ENCODE measurements at places on chromosomes 2 and 18.

DNA sequence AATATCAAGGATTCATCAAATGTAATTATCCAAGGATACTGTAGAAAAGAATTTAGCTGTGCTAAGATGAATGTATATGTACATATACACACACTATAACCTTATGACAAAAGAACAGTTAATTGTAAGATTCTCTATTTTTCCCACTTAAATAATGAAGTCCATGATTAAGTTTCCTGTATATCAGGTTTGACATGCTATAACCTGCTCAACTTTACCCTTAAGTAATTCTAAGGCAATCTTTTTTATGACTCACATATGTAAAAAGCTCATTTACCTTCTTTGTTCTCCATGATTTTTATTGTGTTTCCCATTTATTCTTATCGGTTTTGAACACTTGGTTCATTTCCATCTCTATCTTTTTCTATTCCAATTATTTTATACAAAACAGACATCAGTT, 1213.1 kb upstream of the SLC39A10 start:
- no peaks in the 10 kb centered on the region for H3K36me3 ChIP-seq
- H3K4me1 ChIP-seq: peaks cover 13% of the 10 kb centered on the region
- H3K27me3 ChIP-seq: no peaks in the 10 kb centered on the region
- H3K4me3 ChIP-seq: no peak overlapping the region

DNA sequence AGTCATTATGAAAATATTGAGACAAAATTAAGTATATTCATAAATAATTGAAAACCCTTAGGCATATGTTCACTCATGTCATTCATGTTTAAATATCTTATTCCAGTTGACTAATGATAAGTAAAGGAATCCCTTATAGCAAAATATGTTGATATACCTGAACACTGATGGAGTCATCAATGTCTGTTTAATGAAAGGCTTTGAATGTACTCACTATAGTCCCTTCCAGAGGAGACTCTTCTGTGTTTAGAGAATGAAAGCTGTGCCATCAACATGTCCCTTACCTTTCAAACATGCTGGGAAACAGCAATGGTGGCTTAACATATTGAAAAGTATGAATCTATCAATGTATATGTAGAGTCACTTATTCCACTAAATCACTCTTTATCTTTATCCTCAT, 242.9 kb downstream of the KCNJ3 start:
- no peaks in the 10 kb centered on the region for H3K27me3 ChIP-seq
- H3K36me3 ChIP-seq: no peaks in the 10 kb centered on the region
- no peak for DNase-seq
- H3K27ac ChIP-seq: no peak overlapping the region

GRCh38 chr2:37630301-37630700, 41.1 kb downstream of the CDC42EP3 start:
- no peaks in the 10 kb centered on the region for H3K27me3 ChIP-seq
- H3K36me3 ChIP-seq: no peaks in the 10 kb centered on the region
- DNase-seq: no peak
- peaks cover 25% of the 10 kb centered on the region for H3K4me1 ChIP-seq
- no peak overlapping the region for H3K4me3 ChIP-seq
- no peak overlapping the region for H3K27ac ChIP-seq

GRCh38 chr2:29729401-29729800, 192.0 kb downstream of the ALK start:
- no peak overlapping the region for H3K4me3 ChIP-seq
- no peaks in the 10 kb centered on the region for H3K4me1 ChIP-seq
- no peak overlapping the region for H3K27ac ChIP-seq

DNA sequence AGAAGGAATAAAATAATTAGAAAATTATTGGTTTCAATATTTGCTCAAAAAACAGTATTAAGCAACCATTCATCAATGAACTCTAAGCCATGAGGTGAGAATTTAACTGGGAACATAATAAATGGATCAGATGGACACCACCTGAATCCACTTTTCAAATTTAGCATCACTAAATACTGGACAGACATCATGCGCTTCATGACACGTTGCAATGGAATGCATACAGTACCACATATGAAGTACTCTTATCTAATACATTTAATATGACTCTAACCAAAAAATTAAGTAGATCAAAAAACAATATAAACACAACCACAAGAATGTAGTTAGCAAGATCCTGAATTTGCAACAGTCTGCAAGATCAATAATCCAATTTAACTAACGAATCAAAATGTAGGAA, 76.6 kb downstream of the COBLL1 start:
- H3K36me3 ChIP-seq: no peaks in the 10 kb centered on the region
- no peak for DNase-seq
- peaks cover 3% of the 10 kb centered on the region for H3K4me1 ChIP-seq
- H3K4me3 ChIP-seq: no peak overlapping the region
- H3K27me3 ChIP-seq: no peaks in the 10 kb centered on the region

GRCh38 chr18:49008716-49009115, 58.0 kb upstream of the SMAD7 start:
- DNase-seq: no peak
- no peak overlapping the region for H3K4me3 ChIP-seq
- no peaks in the 10 kb centered on the region for H3K36me3 ChIP-seq
- H3K4me1 ChIP-seq: peaks cover 15% of the 10 kb centered on the region

DNA sequence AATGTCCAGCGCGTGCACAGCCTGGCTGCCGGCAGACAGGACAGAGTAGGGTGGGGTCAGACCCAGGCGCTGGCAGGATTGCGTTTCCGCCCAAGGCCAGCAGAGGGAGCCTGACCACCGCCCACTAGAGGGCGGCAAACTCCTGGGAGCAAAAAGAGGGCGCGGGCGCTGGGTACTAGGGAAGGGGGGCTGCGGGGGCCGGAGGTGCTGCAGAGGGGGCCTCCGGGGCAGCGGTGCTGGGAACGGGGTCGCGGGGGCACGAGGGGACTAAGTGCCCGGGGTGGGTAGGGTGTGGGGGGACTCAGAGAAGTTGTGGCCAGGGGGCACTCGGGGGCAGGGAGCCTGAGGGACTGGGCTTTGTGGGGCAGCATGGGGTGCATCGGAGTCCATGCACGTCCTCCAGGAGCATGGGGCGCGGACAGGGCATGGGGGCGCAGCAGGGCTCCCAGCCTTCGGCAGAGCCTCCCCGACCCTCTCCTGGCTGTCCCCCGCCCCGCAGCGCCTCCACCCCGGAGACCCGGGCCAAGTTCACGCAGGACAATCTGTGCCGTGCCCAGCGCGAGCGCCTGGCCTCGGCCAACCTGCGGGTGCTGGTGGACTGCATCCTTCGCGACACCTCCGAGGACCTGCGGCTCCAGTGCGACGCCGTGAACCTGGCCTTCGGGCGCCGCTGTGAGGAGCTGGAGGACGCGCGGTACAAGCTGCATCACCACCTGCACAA, 3.2 kb downstream of the TEKT4 start:
- no peak overlapping the region for H3K4me3 ChIP-seq
- H3K27me3 ChIP-seq: peaks cover 10% of the 10 kb centered on the region

- H3K4me1 ChIP-seq: peaks cover 9% of the 10 kb centered on the region
- DNase-seq: no peak
- peaks cover under 1% of the 10 kb centered on the region for H3K36me3 ChIP-seq
- H3K27ac ChIP-seq: no peak overlapping the region
Measured at GRCh38 chr2:197450465-197450864, 2.9 kb upstream of the COQ10B start.

DNA sequence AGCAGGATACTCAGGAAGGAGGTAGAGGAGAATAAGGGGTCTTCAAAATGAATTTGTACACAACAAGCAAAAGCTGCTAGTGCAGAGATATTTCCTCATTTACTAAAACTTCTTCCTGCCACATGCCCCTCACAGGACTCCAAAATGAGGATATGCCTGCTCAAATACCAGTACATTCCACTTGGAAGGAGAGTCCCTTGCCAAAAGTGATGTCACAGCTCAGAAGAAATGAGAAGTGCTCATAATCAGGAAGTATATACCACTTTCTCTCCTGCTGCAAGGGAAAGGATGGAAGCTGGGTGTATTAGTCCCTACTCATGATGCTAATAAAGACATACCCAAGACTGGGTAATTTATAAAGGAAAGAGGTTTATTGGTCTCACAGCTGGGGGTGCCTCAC, 87.7 kb upstream of the FSHR start:
- H3K4me1 ChIP-seq: no peaks in the 10 kb centered on the region
- no peaks in the 10 kb centered on the region for H3K36me3 ChIP-seq
- H3K27ac ChIP-seq: no peak overlapping the region
- H3K4me3 ChIP-seq: no peak overlapping the region
- no peaks in the 10 kb centered on the region for H3K27me3 ChIP-seq

GRCh38 chr2:36371070-36371874, 15.7 kb downstream of the CRIM1 start:
- H3K27ac ChIP-seq: peak overlapping the region; percentile 48
- DNase-seq: no peak
- peak overlapping the region; percentile 43 for H3K4me3 ChIP-seq
- H3K36me3 ChIP-seq: peaks cover 2% of the 10 kb centered on the region
- H3K4me1 ChIP-seq: peaks cover 96% of the 10 kb centered on the region

DNA sequence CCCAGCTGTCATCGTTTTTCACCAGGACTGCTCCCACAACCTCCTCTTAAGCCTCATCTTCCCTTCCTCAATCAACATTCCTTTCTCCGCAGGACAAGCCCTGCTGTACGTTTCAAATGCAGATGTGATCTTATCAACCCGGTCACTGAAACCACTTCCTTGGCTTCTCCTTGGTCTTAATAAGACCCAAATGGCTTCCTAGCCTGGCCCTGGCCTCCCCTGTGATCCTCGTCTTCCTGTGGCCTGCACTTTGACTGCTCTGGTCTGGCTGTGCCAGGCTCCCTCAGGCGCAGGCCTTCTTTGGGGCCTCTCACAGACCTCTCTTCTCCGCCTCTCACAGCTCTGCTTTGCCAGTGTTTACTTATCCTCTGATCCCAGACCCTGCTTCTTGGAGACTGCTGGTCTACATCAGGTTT, 4.7 kb upstream of the ADNP2 start:
- H3K4me1 ChIP-seq: no peaks in the 10 kb centered on the region
- no peaks in the 10 kb centered on the region for H3K27me3 ChIP-seq
- H3K27ac ChIP-seq: no peak overlapping the region
- H3K4me3 ChIP-seq: no peak overlapping the region
- H3K36me3 ChIP-seq: no peaks in the 10 kb centered on the region

- no peaks in the 10 kb centered on the region for H3K27me3 ChIP-seq
- no peak for DNase-seq
- H3K4me3 ChIP-seq: no peak overlapping the region
- no peak overlapping the region for H3K27ac ChIP-seq
Measured at GRCh38 chr2:220182790-220183189, 555.4 kb downstream of the SLC4A3 start.

- H3K4me1 ChIP-seq: peaks cover 6% of the 10 kb centered on the region
- no peaks in the 10 kb centered on the region for H3K27me3 ChIP-seq
- no peak overlapping the region for H3K27ac ChIP-seq
- DNase-seq: no peak
- H3K36me3 ChIP-seq: peaks cover 24% of the 10 kb centered on the region
- H3K4me3 ChIP-seq: no peak overlapping the region
Measured at GRCh38 chr2:121368836-121369235, 83.8 kb upstream of the TFCP2L1 start.

DNA sequence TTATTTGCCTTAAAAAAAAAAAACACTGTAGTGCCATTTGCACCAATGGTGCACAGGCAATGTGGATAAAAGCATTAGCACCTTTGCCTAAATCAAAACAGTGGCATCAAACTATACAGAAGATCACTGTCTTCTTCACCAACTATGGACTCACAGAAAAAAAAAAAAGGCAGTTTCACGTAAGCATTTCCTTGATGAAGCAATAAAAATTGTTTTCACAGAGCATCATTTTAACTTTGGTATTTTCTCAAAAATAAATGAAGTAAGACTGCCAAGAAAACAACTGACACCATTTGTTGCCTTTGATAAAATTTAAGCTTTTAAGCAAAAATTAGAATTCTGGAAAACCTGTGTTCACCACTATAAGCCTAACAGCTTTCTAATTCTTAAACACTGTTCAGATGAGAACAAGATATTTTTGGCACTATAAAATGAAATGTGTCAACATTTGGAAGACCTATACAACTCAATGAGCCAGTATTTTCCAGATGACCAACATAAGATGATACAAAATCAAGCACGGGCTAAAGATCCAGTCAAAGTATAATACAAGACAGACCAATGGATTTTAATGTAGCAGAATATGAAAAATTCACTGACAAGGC, 21.1 kb downstream of the METTL8 start:
- no peaks in the 10 kb centered on the region for H3K36me3 ChIP-seq
- H3K27ac ChIP-seq: no peak overlapping the region
- H3K4me3 ChIP-seq: no peak overlapping the region
- H3K27me3 ChIP-seq: no peaks in the 10 kb centered on the region
- DNase-seq: no peak

GRCh38 chr2:207103132-207103531, 62.6 kb downstream of the KLF7 start:
- no peaks in the 10 kb centered on the region for H3K27me3 ChIP-seq
- no peak overlapping the region for H3K27ac ChIP-seq
- H3K36me3 ChIP-seq: peaks cover 25% of the 10 kb centered on the region
- H3K4me1 ChIP-seq: no peaks in the 10 kb centered on the region
- no peak overlapping the region for H3K4me3 ChIP-seq

DNA sequence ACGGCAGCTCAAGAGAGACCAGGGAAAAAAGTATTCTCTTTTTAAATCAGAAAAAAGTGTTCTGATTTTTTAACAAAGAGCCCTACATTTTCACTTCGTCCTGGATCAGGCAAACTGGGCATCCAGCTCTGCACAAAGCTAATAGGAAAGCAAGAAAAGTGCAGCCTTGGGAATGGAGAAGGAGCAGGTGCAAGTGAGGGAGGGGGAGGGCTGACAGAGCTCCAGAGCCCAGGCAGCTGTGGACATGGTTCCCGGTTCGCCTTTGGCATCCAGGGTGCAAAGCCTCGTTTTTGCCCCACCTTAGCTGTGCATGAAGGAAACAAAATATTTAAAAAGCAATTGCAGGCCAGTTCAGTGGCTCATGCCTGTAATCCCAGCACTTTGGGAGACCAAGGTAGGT, 82.2 kb downstream of the FAM124B start:
- no peak overlapping the region for H3K4me3 ChIP-seq
- H3K36me3 ChIP-seq: no peaks in the 10 kb centered on the region
- no peak for DNase-seq
- no peaks in the 10 kb centered on the region for H3K4me1 ChIP-seq
- H3K27me3 ChIP-seq: peaks cover 22% of the 10 kb centered on the region
- H3K27ac ChIP-seq: no peak overlapping the region

GRCh38 chr2:145724311-145724898, 1204.5 kb upstream of the ZEB2 start:
- DNase-seq: no peak
- no peaks in the 10 kb centered on the region for H3K36me3 ChIP-seq
- no peaks in the 10 kb centered on the region for H3K4me1 ChIP-seq
- no peak overlapping the region for H3K4me3 ChIP-seq
- no peaks in the 10 kb centered on the region for H3K27me3 ChIP-seq
- H3K27ac ChIP-seq: no peak overlapping the region

DNA sequence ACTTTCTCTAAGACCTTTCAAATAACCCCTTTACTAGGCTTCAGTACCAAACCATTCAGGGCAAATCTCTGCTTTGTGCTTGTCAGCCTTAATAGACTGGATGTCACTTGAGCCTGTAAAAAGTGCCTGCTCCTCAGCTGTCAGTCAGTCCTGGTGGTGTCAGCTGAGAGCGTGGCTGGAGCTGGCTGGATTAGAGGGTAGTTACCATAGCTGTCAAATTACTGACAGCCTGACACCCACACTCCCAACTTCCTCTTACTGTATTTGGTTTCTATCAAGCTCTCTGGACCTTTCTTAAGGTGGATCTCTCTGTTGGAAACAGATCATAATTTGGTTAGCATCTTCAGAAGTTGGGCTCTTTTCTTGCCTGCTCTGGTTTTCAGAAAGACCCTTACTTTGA, 371.4 kb upstream of the ATP5MC3 start:
- H3K27me3 ChIP-seq: no peaks in the 10 kb centered on the region
- H3K4me3 ChIP-seq: no peak overlapping the region
- no peaks in the 10 kb centered on the region for H3K36me3 ChIP-seq
